ENCODE measurements at places on chromosomes 5 and 9. TPM values are rescaled to one million over a fixed set of nuclear protein-coding genes. Genes with fewer than 3 reads are reported as not detected.

DNA sequence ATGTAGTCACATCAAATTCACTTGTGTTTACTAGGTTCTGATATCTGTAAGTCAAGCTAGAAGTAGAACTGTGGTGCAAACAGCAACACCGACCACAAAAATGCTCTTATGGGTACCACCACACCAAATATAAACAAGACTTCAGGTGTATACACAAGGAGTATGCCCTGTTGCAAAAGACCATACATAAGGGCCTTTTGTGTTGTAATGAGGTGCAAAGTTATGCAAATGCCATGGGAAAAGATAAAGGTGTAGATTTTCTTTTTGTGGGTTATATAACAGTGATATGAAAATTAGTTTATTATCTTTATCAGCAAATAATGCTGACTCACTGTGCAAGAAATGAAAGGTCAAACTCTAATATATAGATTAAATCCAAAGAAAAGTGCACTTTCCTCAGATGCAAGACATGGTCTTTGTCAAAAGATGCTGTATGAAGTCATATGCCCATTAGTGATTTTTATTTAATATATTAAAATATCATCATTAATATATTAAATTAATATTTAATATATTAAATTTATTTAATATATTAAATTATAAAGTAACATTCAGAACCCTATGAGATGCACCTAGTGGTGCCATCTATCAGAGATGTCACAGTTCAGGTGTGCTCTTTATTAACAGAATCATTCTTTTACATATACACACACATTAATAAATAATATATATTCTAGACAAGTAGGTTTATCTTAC is 26.7 kb upstream of the ALDH1A1 start:
- no peak for DNase-seq

GRCh38 chr9:104027295-104027694 is 66.8 kb upstream of the SMC2 start:
- no peak for DNase-seq

DNA sequence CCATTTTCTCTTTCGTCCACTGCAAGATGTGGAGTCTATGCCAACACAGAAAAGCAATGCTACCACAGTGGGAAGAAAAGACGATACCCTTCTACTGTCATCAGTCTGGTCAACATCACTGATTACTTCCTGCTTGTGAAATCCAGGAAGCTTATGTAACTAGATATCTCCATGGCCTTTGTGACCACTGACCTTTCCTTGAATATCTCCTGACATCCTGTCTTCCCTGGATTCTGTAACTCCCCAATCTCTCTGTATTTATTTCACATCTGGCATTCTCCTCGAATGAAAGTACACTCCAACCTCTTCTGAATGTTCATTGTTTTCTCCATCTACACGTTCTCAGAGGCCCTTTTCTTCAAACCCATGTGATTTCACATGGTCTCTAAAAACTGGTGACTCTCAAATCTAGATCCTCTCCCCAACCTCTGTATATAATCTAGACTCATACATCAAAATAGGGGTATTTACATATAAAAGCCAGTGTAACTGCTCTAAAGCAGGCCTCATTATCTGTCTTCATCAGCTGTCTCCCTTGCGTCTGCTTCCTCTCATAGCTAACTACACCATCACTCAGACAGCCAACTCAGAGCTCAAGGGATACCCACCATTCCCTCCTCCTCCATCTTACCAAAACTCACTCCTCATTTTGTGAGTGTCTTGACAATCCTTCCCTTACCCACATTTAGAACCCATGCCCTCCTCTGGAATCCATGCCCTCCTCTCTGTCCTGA is 156.8 kb downstream of the SEMA5A start:
- no peak for DNase-seq

DNA sequence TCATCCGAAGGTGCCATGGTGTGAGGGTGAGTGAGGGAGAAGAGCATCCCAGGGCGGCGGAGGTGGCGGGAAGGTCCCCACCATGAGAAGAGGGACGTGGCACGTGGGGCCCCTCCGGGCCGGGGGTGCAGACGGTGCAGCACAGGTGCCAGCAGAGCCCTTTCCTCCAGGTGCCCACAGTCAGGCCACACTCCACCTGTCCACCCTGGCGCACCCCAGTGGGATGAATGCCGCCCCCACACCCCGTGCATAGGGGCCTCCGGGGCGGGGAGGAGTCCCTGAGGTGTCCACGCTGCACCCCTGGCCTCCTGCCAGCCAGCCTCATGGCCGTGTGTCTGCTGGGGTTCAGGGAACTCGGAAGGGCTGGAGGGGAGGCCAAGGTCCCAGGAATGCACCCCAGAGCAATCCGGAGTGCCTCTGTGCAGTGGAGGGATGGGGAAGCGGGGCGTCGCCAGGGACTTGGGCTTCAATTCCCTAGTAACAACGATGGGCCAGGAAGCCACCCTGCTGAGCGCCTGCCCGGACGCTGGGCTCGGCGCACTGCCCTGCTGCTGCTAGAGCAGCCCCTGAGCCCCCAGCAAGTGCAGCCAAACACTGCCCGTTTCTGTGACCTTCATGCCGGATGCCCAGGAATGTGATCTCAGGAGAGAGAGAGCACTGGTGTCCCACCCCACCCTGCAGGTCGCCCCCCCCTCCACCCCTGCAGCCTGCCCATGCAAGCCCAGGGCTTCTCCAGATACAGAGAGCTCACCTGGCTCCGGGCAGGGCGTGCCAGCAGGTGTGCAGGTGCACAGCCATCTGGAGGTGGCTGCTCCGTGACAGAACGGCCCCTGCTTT is 8.8 kb upstream of the NACC2 start:
- no peak for DNase-seq

- DNase-seq: no peak
These were observed 4.8 kb upstream of the F2RL1 start for GRCh38 chr5:76813982-76814562.

The CCL27 gene
- 3.1 TPM for total RNA-seq

The TNFSF8 gene
- 1.1 TPM for total RNA-seq

DNA sequence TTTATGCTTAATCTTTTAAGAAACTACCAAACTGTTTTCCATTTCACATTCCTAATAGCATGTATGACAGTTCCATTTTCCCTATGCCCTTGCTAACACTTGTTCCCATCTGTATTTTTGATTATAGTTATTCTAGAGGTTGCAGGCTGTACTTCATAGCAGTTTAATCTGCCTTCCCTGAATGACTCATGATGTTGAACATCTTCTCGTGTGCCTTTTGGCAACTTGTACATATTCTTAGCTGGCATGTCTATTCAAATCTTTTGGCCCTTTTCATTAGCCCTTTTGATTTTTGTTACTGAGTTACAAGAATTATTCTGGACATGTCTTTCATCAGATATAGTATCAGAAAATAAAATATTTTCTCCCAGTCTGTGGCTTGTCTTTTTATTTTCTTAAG is 320.3 kb downstream of the DIRAS2 start:
- DNase-seq: no peak

DNA sequence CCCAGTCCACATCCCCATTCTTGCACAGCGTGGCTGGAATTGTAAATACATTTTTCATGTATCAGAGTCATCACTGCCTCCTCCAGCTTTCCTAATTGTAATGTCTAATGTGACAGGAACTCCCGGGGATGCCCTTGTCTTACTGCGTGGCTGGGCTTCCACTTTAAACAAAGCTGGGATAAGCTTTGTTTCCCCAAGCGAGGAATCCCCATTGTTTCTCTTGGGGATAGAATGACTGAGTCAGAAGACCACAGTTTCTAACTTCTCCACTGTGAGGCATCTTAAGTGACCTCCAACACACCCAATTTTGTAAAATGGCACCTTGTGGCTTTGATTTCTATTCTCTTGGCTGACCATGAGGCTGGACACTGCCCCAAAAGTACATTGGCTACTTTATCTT is 22.4 kb downstream of the ARPC5L start:
- DNase-seq: no peak

GRCh38 chr5:32096891-32097595 is 77.1 kb downstream of the GOLPH3 start:
- no peak for DNase-seq

The GLRA1 gene
- not detected for total RNA-seq

DNA sequence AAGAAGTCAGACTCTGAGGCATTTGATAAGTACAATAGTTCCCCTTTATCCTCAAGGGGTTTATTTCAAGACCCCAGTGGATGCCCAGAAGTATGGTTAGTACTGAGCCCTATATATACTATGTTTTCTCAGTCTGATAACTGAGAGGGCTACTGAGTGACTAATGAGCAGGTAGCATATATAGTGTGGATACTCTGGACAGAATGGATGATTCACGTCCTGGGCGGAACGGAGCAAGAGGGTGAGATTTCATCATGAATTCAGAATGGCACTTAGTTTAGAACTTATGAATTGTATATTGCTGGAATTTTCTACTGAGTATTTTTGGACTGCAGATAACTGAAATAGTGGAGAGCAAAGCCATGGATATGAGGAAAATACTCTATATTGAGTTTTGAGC is 457.6 kb downstream of the PLK2 start:
- DNase-seq: no peak

DNA sequence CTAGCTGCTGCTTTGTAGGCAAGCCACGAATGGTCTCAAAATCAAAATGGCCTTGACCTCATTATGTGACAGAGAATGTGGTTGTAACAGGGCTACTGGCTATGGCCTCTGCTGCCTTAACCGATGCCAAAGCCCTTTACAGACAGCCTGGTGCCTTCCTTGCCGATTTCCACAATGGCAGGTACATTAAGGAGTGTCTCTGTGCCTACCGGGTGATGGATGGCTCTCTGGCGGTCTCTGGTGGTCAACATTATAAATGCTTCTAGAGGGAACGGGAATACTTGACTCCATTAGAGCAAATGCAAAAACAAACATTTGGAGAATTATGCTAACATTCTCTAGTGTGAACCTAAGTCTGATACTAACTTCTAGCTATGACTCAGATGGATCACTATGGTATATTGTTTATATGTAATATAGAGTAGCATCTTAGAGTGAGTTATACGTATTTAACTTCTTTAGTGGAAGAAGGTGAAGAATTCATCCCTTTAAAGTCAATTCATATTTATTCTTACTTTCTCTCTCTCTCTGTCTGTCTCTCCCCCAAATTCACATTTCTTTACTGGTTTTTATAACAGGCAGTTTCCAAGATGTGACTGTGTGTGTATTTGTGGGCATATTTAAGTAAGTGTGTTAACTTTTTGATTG is 52.5 kb downstream of the RPS23 start:
- peak; percentile 83 for DNase-seq

The AHRR gene
- total RNA-seq: 36.9 TPM

The NR2F1 gene
- total RNA-seq: 16.0 TPM

The PLPPR1 gene
- total RNA-seq: 1.2 TPM

DNA sequence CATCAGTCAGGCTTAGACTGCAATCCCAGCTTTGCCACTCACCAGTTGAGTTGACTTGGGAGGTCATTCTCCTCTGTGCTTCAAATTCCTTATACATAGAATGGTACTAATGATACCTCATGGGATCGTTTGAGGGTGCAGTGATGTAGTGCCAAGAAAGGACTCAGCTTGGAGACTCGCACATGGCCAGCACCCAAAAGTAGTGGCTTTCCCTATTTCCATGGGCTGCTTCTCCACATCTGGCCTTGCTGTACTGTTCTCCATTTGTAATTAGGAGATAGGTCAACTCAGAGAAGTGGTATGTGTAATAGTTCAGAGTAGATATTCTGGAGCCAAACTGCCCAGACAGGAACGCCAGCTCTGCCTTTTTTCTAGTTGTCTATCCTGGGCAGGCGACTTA is 5.5 kb downstream of the CCL19 start:
- no peak for DNase-seq

GRCh38 chr5:38364825-38365224 is 106.5 kb downstream of the EGFLAM start:
- DNase-seq: no peak

DNA sequence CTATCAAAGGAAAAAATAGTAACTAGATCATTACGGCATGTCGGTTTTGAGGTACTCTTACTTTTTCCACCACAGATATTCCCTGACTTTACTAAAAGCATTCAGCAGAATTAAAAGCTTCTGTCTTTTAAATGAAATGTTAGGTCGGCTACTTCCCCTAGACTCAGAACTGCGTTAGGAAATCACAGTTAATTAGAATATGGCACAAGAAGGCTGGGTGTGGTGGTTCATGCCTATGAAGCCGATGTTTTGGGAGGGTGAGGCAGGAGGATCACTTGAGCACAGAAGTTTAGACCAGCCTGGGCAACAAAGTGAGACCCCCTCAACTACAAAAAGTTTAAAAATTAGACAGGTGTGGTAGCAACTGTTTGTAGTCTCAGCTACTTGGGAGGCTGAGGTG is 24.4 kb downstream of the CEMIP2 start:
- DNase-seq: no peak

- peak; percentile 76 for DNase-seq
These were observed at the start of gene B4GALT7 for GRCh38 chr5:177599731-177600507. Gene B4GALT7 (plus strand): TSS chr5:177600132. CDS start chr5:177600211, 79 bp downstream.

The CSF1R gene
- 4.3 TPM for total RNA-seq

The BRINP1 gene
- total RNA-seq: 1.7 TPM

GRCh38 chr5:1545805-1546355 is 22.1 kb upstream of the LPCAT1 start:
- peak; percentile 8 for DNase-seq

The IFNA13 gene
- total RNA-seq: 0.63 TPM

GRCh38 chr9:2286825-2287455 is 271.8 kb downstream of the SMARCA2 start:
- DNase-seq: no peak

DNA sequence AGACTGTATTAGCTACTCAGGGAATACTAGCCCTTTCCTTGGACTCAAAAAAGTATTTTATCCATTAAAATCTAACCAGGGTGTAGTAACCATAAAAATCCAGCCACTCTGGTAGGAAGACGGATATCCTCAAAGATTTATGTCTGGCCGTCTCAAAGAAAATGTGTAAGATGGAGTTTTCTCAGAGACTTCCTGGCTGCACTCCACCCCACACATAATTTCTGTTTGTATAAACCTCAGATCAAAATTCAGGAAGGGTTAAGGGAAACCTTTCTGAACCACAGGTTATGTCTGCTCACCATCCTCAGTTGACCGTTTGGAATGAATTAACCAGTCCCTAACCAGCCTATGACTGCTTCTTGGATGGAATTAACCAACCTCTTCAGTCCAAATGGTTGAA is 13.8 kb upstream of the SMIM23 start:
- no peak for DNase-seq

The SPINK6 gene
- total RNA-seq: not detected

DNA sequence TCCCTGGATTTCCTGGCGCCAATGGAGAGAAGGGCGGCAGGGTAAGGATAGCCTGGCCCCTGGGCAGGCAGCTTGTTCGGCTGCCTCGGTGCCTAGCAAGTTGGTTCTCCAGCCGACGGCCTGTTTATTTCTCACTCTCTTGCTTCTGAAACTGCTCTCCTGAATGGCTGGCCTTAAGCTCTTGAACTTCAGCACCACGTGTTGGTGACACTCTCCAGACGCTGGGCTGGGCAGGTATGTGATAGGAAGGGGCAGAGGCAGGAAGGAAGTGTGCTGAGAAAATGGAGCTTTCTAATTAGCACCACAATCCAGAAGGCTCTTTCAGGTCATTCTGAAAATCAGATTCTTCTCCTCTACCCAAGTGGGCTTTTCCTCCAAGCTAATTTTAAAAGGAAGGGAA is 91.4 kb upstream of the FCN2 start:
- DNase-seq: no peak

- DNase-seq: no peak
These were observed 110.0 kb downstream of the ICE1 start for GRCh38 chr5:5532306-5533076.

The HDAC3 gene
- total RNA-seq: 76.5 TPM

The PHF24 gene
- total RNA-seq: 93.3 TPM

Data from testis (tissue), 5 donors.